ENCODE measurements at places on chromosomes 7 and 10.
A peak's percentile ranks its signal among the peaks of the same experiment; 100 is the strongest.

DNA sequence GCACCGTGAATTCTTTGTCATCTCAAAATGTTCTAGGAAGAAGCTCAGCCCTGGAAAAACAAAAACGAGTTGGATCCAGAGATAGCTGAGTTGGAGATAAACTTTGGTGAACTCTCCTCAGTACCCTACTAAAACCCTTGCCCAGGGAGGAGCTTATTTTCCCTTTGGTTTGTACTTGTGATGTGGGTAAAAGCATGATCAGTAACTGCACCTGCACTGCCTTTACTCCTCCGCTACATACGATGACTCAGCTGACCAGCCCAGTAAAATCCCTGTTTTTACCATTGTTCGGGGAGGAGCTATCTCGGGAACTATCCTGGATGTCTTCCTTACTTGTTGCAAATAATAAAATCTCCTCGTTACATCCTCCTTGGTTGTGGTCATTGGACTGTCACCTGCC lies 359.3 kb downstream of the SH2D4B start:
- no peak for DNase-seq

DNA sequence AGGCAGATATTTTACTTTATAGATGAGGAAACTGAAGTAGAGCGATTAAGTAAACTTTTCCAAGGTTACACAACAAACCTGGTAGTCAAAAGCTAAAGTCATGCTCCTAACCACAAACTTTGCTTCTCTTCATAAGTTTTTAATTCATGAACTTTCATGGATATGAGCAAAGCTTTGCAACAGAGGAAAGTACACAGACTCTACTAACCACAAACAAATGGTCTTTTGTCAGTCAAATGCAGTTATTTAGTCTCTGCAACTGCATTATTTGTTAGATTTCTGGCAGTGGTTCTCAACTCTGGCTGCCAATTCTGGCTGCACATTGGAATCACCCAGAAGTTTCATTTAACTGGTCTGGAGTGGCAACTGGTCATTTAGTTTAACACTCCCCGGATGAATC lies 140.6 kb upstream of the TMEM168 start:
- peak; percentile 90 for DNase-seq

- peak; percentile 67 for DNase-seq
Measured at GRCh38 chr7:23235813-23236221, 10.8 kb upstream of the GPNMB start.

DNA sequence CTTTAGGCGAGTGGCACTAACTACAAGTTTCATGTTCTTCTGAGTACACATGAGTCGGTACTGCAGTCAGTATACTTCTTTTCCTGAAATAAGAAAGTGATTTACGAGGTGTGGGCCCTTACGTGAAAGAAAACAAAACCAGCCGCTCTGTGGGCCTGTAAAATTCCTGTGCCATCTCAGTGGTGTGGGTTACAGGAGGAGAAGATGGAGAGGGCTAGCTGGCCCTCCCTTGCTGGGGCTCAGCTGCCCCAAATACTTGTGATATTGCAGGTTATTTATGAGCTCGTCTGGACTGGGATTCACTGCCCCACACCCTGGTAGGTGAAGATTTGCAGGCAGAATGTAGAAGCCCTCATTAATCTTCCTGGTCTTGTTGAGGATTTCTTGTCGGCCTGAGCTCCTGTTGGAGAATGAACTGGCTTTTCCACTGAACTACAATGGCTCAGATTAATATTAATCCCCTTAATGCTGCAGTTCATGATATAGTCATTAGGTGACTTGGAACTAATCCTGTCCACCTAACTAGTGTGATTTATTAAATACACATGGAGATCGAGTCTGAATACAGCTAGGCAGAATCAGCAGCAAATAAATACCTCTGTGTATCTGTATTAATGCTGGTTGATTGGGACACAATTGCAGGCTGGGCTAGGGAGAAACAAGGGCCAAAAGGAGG lies 68.0 kb downstream of the GBF1 start:
- peak; percentile 43 for DNase-seq

GRCh38 chr10:120431251-120431651 lies 25.8 kb upstream of the PLPP4 start:
- DNase-seq = no peak

GRCh38 chr10:116990276-116990800 lies 14.6 kb downstream of the SHTN1 start:
- no peak for DNase-seq

DNA sequence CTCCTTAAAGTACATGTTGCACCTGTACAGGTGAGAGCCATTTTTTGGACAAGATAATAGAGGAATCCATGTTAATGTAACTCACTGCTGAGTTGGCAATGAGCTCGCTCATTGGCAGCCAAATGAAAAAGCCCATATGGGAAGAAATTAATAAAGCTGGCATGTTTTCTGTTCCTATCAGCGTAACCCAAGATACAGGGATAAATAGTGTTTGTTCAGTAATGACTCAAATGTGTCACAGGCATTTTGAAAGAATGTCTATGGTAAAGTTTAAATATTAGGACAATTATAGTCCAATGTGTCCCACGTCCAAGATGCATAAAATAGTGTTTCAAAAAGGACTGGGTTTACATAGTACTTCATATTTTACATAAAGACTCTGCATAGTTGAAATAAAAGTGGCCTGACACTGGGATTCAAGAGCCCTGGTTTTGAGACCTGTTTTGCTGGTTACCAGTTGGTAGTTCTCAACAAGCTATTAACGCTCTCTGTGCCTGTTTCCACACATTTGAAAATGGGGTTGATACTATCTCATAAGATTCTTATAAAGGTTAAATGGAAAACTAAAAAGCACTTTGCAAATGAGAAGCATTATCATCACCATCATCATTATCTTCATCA lies 49.1 kb downstream of the MTURN start:
- DNase-seq = no peak

DNA sequence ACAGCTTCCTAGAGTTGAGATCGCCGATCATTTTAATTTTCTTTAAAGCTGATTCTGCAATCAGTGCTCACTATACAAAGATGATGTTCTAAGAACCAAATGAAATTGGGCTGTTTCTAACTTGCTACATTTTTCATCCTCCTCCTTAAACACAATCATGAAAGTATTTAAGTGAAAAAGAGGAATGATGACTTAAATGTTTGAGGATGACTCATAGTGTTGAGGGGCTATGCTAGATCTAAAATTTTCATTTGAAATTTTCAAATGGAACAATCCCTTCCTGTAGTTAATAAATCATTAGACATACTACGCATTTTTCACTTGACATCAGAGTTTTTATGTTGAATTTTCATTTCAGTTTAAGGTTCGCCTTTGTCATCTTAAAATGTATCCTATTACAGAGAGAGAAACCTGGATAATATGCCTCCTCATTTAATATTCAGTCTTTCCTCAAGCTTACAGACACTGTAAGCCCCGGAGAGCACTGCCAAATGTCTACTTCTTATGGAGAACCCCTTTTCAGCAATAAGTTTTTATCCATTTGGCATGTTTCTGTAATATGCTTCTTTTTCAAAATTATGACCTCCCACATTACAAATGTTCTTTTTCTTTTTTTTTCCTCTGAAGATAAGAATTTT lies 499.6 kb downstream of the MAGI2 start:
- DNase-seq = no peak

GRCh38 chr7:150421831-150422230 lies 28.6 kb upstream of the GIMAP8 start:
- DNase-seq = no peak

GRCh38 chr7:2115760-2116447 lies 116.8 kb downstream of the MAD1L1 start:
- DNase-seq = peak; percentile 46

GRCh38 chr10:119786117-119786769 lies 60.4 kb downstream of the INPP5F start:
- peak; percentile 48 for DNase-seq

- DNase-seq = no peak
Measured at GRCh38 chr7:111540199-111540815, 22.0 kb downstream of the IMMP2L start.

GRCh38 chr7:113915956-113916355 lies 2.9 kb downstream of the PPP1R3A start:
- DNase-seq = no peak

- DNase-seq = peak; percentile 5
Measured at GRCh38 chr10:71187600-71187999, 24.8 kb upstream of the UNC5B start.

DNA sequence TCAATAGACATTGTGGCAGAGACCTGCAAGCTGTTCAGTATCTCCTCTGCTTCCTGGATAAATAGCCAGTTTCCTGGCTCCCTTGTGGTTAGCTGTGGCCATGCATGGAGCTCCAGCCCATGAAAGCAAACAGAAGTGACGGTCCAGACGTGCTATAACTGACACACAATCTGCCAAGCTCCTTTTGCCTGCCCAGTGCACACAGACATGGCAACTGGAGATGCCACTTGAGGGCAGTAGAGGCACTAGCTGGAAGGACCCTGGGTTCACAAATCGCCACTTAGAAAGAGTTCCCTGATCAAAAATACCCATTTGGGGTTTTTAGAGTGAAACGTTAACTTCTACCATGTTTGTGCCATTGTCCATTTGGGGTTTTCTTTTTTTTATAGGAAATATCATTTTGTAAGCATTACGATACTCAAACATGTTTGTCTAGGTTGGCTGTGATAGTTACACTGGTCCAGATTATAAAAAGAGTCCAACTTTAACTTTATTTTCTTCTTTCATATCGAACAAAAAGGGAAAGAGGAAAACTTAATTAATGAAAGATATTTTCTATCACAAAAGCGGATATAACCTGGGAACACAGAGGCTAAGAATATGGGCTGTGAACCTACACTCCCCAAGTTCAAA lies 31.3 kb downstream of the KIN start:
- peak; percentile 26 for DNase-seq

DNA sequence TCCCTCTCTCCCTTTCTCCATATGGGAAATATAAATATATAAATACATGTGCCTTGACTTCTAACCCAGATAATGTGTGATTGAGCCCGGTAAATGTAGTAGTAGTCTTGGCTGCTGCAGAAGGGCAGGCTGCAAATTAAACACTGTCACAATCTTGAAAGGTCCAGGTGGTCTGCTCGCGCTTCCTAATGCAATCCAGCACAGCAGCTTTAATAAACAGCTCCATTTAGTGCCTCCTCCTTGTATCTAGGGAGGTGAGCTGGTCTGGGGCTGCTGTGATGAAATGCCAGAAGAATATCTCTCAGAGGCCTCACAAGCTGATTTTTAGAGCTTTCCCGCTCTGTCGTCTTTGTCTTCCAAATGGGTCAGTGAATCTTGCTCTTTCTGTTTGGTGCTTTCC lies 782 bp downstream of the POU6F2 start:
- DNase-seq = no peak

GRCh38 chr7:95593343-95593742 lies 3.0 kb downstream of the PDK4 start:
- no peak for DNase-seq

Data from renal cortical epithelial cell (primary cell).